ENCODE measurements at places on chromosomes 2 and 18.

- DNase-seq: peak; percentile 84
Measured at GRCh38 chr18:56038171-56039030, 450.4 kb upstream of the TCF4 start.

DNA sequence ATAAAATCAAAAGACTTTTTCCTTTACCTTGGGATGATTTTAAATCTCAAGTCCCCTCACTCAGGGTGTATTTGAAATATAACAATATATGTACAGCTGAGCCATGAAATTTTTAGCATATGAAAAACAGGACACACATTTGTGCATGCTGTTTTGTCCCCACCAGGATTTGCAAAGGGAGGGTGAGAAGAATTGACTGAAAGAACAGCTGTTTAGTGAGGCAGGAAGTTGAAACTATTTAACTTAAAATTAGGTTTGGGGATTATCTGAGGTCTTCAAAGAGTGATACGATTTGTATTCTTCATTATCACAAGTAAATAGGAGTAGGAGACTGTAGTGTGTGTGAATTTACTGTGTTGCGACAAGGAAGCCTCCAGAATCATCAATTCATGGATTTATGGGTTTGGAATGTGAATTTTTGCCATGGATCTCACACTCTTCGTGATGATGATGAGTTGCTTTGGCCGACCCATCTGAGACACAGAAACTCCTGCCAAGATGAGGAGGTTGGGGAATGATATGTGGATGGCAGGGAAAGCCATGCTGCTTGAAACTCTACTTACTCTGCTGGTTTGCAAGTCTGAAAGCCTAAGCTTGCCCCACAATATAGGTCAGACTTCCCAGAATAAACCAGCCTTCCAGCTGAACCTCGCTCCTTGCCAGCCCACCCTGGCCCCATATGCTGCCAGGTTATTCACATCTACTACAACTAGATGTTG, 31.0 kb upstream of the SPATS2L start:
- DNase-seq: peak; percentile 34

DNA sequence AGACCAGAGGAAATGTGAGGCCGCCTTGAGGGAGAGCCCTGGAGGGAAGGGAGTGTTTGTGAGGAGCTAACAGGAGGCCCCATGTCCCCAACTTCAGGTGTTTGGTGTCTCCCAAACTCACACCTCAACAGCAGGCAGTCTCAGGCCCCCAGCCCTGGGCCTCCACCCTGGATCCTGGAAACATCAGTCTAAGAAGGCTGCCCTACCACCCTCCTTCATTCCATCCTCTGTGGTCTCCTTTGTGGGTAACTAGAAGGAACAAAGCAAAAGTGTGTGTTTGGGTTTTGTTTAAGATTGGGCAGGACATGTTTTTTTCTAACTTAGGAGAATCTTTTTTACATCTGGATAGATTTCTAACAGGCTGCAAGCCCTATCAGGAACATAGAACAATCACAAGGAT, 404.3 kb downstream of the BCL11A start:
- DNase-seq: no peak

DNA sequence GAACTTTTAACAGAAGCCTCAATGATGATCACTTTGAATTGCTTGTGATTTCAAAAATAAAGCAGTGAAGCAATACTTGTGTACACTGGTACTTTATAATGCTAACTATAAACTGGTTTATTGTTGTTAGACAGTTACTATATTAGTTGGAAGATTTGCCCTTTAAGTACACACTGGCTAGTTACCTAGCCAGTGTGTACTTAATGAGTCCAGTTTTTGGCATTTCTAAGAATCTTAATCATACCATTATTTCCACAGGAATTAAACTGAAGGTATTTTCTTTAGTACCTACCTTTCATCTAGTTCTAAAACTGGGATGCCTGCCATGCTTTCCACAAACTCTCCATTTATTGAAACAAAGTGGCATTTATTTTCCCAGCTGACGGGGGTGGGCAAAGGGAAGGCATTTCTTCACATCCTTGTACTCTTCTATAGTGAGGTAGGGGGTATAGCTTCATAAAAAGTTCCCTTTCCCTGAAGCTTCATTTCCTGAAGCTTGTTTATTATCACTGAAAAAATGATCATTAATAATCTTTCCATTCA, 49.9 kb downstream of the UGP2 start:
- DNase-seq: no peak

- DNase-seq: no peak
Measured at GRCh38 chr2:143451642-143452281, 322.5 kb downstream of the ARHGAP15 start.

- no peak for DNase-seq
Measured at GRCh38 chr2:190387422-190387821, 20.7 kb upstream of the MFSD6 start.

DNA sequence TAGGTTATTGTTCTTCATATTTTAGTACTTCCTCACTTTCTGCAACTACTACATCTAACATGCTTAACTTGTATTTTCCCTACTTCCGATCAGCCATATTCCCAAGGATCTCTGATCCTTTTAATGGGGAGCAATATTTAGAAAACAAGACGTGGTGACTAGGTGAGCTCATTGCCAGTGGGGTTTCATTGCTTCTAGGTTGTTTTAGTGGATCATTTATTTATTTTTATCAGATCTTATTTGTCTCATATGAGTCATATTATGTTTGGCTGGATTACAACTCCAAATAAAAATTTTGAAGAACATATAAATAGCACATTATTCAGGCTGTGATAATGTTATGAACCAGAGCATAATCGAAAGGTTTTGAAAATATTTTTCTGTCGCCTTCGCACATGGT, 480.9 kb upstream of the TMEFF2 start:
- DNase-seq: no peak

DNA sequence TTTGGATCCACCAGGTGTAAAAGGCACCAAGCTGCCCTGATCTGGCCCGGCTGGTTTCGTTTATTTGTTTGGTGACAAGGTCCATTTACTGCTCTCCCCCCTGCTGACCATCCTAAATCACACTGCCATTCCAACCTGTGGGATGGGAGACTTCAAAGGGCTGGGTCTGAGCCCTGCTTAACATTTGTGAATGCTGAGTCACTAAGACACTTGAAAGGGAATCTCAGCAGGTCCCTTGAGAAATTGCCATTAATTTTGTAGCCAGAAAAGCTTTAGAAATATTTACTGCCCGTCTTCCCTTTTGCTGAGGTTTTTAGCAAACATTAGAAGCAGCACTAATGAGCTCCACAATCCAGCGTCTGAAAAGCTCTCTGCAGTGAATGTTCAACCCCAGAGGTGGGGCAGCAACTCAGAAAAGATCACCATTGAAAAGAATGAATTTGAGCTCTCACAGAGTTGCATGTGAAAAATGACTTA, 133.8 kb downstream of the ARL4C start:
- no peak for DNase-seq
